ENCODE measurements at places on chromosomes 4 and X.

- DNase-seq, result no peak
These were observed 60.7 kb upstream of the KDR start for GRCh38 chr4:55186123-55186522.

DNA sequence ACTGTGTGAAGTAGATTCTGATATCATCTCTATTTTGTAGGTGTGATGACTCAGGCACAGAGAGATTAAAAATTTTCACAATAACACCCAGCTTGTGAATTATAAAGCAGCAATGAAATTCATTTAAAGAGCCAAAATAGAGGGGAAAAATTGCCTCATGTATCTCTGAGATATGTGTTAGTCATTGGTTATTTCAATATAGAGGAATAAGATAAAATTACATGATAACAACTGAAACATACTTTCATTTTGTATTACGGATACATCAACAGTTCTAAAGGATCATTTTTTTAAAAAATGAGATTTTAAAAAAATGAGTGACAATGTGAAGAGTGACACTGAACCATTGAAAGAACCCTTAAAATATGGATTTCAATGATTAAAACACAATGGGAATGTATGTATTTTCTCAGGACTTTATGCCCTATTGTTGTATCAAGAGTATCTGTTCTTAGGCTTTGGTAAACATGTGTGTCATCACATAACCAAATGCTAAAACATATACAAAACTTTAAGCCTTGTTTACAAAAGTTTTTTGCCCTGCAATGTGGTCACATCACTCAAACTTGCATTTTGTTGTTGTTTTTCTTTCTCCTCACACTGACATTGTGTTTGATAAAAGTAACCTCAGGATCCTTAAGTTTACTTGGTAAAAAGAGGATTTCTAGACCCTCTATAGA lies 221.3 kb downstream of the ANTXR2 start:
- DNase-seq, result no peak

DNA sequence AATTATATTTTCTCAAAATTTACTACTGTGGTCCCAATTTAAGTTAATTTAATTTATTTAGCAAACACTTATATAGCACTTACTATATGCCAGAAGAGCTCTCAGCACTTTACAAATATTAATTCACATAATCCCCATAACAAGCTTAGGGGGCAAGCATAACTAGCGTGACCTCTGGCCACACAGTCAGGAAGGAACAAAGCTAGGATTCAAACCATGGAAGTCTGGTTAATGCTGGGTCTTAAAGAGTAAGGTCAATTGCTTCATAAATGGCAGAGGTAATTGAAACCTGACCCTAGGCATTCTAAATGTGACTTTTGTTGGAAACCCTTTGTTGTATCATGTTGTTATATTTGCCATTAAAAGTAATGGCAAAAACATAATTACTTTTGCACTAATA lies 279.5 kb upstream of the EMCN start:
- no peak for DNase-seq

GRCh38 chr4:5693871-5694270 lies 14.5 kb downstream of the EVC2 start:
- DNase-seq, result no peak

GRCh38 chr4:90528551-90528950 lies 401.4 kb downstream of the CCSER1 start:
- no peak for DNase-seq

- no peak for DNase-seq
These were observed 20.9 kb downstream of the PGM2 start for GRCh38 chr4:37847311-37847884.

GRCh38 chr4:26958925-26959653 lies 98.4 kb downstream of the STIM2 start:
- DNase-seq, result no peak

DNA sequence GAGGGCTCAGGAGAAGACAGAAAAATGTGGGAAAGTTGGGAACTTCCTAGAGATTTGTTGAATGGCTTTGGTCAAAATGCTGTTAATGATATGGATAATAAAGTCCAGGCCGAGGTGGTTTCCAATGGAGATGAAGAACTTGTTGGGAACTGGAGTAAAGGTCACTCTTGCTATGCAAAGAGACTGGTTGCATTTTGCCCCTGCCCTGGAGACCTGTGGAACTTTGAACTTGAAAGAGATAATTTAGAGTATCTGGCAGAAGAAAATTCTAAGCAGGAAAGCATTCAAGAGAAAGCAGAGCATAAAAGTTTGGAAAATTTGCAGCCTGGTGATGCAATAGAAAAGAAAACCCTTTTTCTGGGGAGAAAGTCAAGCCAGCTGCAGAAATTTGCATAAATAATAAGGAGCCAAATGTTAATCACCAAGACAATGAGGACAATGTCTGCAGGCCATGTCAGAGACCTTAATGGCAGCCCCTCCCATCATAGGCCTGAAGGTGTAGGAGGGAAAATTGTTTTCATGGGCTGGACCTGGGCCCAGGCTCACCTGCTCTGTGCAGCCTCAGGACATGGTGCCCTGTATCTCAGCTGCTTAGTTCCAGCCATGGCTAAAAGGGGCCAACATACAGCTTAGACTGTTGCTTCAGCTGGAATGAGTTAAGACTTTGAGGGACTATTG lies 203.8 kb downstream of the RELL1 start:
- DNase-seq, result no peak

DNA sequence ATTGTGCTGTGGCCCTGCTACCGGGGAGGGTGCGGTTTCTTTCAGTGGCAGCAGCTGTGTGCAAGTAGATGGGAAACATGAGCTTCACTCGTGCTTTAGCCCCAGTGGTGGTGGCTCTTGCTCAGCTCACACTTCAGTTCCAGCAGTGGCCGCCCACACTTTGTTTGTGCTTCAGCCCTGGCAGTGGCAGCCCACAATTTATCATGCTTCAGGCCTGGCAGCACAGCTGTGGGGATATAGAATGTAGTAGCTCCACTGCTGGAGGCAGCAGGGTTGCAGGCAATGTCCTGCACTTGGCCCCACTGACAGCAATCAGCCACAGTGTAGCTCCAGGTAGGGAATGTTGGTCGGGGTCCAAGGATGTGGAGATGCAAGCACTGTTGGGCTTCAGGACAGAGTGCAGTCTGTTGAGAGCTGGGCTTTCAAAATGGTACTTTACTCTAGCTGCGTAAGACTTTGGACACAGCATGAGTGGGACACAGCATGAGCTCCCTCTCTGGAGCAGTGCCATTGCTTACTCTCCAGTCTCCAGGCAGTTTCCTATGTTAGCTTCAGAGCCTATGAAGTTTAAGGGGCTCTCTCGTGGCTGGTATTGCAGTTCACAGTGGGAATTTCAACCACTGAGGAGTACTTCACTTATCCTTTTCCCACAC lies 413.1 kb downstream of the PDGFC start:
- DNase-seq, result no peak

DNA sequence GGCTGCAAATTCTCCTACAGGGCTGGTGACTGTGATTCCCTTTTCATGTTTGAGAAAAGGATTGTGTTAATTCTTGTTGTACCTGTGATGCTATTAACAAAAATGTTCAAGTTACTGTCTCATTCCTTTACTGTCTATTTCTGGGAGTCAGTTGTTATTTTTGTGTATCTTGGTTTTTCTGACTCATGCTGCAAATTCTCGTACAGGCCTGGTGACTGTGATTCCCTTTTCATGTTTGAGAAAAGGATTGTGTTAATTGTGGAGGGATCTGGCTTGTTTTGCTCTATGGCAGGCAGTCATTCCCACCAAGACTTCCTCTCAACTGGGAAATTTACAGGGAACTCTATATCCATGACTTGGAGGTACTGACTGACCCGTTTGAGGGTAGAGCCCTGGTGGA lies 693.4 kb upstream of the INTU start:
- DNase-seq, result no peak

DNA sequence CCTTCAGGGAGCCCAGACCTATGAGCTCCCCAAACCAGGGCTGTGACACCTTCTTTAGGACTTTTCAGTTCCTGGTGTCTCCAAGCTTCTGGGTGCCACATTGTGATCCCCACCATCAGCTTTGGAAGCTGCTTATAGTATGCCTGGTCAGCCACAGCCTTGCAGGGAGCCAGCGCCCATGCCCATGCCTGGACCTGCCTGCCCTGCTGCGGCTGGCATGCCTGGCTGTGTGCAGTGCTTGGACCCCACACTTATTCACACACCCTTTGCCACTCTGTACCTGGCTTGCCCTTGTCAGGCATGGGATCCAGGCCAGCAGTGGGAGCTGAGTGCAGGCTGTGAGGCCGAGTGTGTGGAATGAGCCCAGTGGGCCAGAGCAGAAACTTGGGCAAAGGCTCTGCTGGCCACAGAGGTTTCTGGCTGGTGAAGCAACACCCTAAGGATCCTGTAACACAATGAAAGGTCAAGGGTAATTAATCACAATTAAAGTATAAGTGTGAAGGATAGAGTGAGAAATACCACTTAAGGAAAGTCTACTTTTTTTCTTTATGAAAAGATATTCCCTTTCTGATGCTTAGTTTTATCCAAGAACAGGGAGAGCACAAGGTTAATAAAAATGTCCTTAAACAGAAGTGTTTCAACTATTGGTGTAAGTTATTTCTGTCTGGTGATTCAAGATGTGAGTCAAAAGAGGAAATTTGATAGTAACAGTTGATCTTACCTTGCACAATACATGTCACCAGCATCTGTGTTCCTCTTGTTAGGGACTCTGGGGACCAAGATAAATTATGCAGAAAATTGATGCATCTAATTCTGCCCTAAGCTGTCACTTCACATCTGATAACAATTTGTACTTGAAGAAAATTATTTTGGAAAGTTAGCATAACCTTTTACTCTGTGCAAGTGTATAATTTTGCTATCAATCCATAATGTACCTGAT lies 161.8 kb downstream of the FAM47A start:
- DNase-seq, result no peak

GRCh38 chr4:162891788-162892707 lies 274.6 kb downstream of the NAF1 start:
- DNase-seq, result no peak

- DNase-seq, result no peak
These were observed 86.7 kb downstream of the PSAPL1 start for GRCh38 chr4:7347981-7348380.

- no peak for DNase-seq
These were observed 1704.8 kb downstream of the STIM2 start for GRCh38 chr4:28565396-28565795.

- no peak for DNase-seq
These were observed 576.2 kb upstream of the CT83 start for GRCh38 chrX:117038918-117039440.
